ENCODE measurements at places on chromosomes 16 and 17.

DNA sequence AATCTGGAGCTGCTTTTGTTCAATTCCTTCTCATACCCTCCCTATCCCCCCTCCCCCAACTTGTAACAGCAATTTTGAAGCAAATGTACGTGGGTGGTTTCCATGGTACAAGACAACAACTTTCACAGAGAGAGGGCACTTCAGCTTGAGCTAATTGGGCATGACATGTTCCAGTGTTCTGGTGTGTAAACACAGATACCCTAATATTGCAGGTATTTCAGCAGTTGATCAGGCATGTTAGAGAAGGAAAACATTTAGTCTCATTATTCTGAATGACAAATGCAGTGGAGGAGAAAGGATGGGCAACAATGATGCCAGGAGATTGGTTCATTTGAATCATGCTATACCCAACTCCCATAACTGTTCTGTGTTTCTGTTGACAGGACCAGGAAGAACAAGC is 137.5 kb downstream of the TRIM37 start:
- no peak for DNase-seq

DNA sequence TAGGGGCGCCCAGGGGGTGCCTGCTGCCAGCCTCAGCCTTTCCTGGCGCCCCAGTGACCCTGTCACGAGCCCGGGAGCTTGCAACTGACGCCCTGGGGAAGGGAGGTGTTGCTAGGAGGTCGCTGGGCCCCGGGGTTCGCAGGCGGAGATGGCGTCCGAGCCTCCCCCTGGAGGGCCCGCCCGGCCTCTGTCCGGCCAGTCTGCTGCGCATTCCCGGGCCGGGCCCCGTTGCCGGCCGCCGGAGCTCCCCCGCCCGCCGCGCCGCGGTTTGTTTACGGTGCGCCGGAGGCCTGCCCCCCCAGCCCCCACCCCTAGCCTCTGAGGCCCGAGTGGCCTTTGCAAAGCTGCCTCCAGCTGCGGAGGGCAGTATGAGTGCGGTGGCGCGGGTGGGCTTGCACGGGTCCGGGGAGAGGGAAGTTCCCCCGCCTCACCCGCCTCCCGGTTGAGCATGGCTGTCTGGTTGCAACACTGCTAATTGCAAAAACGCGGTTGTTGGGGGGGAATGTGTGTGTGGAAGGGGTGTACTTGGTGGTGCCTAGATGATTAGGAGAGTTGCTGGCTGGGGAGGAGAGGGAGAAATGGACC is 514 bp downstream of the THRA start:
- peak; percentile 72 for DNase-seq

GRCh38 chr16:23557779-23558702 is 514 bp downstream of the UBFD1 start:
- DNase-seq, result no peak

DNA sequence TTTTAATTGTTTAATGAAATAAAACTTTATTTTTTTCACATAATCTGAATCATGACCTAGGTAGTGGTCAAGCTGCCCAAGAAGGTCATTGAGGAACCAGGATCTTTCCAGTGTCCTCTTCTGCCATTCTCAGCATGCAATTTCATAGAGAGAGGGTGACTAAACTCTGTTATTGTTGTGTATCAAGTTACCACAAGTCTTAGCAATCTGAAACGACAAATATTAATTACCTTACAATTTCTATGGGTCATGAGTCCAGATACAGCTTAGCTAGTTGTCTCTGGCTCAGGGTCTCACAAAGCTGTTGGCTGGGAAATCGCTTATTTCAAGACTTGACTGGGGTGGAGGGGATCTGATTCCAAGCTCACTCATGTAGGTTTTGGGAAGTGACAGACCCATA is 37.6 kb downstream of the FTO start:
- no peak for DNase-seq

- DNase-seq, result no peak
Measured at GRCh38 chr17:55466671-55467070, 44.6 kb downstream of the SMIM36 start.
